ENCODE measurements at places on chromosomes 12 and 14.
A peak's percentile ranks its signal among the peaks of the same experiment; 100 is the strongest.

GRCh38 chr14:42683707-42684106 is 1077.0 kb downstream of the LRFN5 start:
- no peak for DNase-seq

DNA sequence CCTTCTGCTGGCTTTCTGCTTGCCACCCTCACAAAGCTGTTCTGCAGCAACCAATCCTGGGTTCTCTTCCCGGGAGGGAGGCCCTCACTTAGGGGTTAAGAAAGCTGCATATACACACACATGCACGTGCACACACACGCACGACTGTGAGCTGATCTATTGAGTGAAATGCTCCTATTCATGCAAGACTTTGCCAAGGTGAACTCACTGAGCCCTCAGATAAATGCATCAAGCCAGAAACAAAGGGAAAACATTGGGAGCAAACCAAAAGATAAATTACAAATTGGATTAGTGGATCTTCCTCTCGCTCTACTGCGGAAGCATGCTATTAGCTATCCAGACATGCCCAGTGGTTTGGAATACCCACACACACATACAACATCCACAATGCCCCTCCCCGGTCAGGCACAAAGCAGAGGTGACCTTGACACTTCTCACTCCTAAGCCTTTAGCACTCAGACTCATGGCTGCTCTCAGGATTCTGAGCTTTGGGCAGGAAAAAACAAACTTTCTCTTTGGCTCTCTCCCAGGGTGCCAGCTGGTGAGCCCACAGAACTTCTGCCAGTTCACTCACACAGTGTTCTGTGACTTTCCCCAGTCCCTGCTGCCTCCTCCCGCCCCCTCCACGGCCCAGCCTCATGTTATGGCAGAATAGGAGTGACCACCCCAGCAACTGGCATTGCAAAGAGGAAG is 320.0 kb downstream of the DPF3 start:
- no peak for DNase-seq

DNA sequence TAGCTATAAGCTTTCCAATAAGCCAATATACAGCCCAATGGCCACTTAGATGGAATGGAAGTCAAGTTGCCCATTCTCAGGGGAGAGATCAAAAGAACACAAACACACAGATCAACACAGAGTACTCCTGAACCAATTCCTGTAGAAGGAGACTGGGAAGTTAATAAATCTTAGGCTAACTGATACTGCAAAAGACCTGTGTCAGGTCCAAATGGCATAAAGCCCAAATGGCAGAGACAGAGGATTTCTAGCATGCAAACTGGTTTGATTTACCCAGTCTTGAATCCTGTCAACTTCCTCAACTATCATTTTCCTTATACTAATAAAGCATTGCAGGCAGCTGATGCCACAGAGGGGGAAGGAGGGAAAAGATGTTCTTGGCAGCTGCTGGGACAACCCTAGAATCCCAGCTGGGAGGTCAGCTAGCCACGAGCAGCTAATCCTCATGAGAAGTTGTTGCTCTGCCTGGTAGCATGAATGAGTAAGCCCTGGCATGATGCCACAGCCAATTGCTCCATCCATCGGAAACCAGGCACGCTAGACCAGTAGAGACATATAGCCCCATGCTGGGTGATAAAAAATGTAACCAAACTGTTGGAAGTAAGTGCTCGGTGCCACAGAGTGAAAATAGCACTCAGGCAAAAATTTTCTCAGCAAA is 26.2 kb downstream of the ANG start:
- DNase-seq, result peak; percentile 75

- no peak for DNase-seq
These were observed 81.9 kb downstream of the PELI2 start for GRCh38 chr14:56199982-56200577.

DNA sequence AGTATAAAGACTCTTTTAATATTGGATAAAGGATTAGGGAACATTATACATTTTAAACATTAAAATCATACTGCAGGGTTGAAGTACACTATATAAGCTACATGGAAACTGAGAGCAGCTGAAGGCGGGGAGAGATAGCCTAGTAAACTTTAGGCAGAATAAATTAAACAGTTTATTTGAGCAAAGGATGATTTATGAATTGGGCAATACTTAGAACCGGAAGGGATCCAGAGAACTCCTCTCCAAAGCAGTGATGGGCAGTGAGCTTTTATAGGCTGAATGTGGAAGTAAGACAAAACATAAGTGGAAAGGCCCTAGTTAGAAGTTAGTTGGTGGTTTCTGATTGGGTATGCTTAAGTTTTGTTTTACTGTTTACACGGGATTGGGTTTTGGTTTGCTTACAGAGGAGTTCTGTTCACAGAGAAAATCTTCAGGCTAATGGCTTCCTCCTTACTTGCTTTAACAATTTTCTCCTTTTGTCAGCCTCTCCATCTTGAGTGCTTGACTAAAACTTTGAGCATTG is 18.9 kb downstream of the LEMD3 start:
- DNase-seq, result no peak

GRCh38 chr12:19161216-19161615 is 31.7 kb downstream of the PLEKHA5 start:
- DNase-seq, result no peak

DNA sequence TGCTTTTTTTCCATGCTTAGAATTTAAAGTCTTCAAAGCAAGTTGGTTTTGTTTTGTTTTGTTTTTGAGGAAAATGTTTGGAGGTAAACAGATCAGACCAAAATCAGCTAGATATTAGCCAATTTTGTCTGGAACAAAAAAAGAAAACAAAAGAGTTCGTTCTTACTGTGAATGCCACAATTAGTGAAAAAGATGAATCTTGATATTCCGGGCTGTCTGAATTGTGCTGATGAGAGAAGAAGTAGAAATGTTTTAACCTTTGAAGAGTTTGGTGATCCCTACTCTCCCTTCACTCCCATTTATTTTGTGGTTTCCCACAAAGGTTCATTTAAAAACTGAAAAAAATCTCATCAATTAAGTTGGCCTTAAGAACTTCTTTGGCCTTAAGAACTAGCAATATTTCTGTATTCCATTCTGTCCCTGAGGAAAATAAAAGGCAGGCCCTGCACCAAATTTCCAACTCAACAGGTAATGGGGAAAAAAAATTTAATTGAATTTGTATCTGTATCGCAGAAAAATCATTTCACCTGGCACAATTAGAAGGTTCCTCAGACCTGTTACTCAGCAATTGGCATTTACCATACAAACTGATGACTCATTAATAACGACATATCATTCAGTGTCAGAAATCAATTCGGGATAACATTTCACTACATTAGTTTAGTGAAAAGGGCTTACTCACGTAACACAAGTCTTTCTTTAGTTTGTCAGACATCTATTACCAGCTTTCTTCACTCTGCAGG is 562 bp upstream of the GLIPR1L2 start:
- DNase-seq, result no peak

DNA sequence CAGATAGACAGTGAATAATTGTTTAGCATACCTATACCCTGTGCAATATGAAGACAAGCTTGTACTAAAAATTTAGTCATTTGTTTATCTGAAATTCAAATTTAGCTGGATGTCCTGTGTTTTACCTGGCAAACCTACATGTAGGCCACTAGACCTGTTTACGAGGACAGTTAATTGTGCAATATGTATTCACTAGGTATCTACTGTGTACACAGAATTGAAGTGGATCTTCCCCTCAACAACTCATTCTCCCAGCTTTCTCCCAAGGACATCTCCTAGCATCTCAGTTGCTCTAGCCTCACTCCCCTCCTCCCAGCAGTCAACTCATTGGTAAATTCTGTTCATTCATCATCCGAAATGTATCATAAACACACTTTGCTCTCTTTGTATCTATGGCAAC is 25.3 kb downstream of the AK7 start:
- no peak for DNase-seq

GRCh38 chr12:71191509-71192196 is 33.9 kb upstream of the TSPAN8 start:
- DNase-seq, result no peak

- DNase-seq, result no peak
These were observed 202.3 kb upstream of the SLC16A7 start for GRCh38 chr12:59393506-59393905.

GRCh38 chr14:44995770-44996294 is 33.8 kb downstream of the TOGARAM1 start:
- DNase-seq, result no peak

GRCh38 chr14:101195309-101195901 is 291.9 kb upstream of the RTL1 start:
- DNase-seq, result no peak

GRCh38 chr14:90039253-90040010 is 22.4 kb upstream of the KCNK13 start:
- DNase-seq, result no peak

GRCh38 chr12:43370263-43370662 is 181.7 kb downstream of the ADAMTS20 start:
- no peak for DNase-seq

DNA sequence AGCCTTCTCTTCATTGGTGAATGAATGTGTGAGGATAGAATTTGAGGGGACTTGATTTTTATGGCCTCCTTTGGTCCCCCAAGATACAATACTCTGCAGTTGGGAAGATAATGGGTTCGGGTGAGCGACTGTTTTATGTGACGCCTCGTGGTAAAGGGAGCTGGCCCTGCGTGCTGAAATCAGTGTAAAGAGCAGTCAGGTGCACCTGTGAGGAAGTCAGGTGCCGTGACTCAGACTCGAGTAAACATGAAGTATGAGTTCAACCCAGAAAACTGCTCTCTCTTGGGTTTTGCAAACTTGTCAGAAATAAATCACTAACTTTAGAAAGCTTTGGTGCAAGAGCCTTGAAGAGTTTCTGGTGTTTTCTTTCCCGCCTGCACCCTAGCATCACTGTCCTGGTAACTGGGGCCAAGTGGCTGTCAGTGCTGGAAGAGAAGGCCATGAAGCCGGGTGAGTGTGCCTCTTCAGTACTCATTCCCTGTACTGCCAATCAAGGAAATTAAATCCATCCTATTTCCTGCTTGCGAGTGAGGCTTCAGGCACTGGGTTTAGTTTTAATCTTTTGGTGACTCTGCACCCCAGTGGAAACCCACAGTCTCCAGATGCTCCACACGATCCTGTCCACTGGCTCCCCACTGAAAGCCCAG is 59.2 kb downstream of the AACS start:
- DNase-seq, result no peak

DNA sequence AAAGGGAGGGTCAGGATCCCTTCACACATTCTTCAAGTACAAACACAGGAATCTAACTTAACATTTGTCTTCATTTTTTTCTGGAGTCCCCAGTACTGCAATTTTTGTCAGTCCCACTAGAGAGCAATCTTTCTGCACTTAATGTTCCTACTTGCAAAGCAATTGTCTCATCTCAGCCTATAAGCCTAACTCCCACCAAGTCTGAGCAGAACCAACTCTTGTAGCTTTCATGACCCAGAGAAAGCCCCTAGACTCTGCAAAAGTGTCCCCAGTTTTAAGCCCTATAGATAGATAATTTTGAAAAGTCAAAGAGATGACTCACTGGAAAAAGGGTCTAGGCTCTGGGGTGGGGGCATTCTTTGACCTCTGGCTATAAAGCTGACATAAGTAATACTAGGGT is 1.8 kb upstream of the ZBTB39 start:
- no peak for DNase-seq

DNA sequence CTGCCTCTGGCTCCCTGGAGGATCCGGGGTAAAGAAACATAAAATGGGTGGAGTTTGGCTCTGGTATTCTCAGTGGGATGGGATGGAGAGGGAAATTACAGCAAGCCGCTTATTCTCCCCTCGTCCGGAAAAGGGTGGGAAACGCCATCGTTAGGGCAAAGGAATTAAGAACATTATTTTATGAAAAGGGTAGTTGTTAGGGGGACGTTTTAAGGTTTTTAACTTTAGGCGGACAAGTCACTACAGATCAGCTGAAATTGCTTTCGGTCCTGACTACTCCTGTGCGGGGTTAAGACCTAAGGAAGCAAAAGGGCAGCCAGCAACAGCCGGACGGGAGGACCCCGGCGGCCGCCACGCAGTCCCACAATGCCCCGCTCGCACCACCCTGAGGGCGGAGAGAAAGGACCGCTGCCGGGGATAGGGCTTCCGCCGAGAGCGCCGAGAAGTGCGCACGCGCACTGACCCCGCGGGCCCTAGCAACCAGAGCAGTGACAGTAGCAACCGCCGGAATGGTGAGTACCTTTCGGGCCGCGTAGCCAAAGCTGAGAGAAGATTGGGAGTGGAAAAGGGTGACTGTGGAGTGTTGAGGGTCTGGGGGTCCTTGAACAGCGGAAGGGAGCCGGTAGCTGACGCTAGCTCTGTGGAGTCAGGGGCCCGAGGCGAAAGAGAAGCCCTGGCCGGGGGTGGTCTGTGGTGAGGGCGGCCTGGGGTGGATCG is at the start of gene DNAL1:
Gene DNAL1, plus strand, starts transcription at position 456 of the 717 bp plus-strand sequence. Its CDS starts 54 bp downstream, at position 510.
- peak; percentile 93 for DNase-seq

GRCh38 chr12:53063708-53064612 is 14.1 kb downstream of the TNS2 start:
- no peak for DNase-seq

DNA sequence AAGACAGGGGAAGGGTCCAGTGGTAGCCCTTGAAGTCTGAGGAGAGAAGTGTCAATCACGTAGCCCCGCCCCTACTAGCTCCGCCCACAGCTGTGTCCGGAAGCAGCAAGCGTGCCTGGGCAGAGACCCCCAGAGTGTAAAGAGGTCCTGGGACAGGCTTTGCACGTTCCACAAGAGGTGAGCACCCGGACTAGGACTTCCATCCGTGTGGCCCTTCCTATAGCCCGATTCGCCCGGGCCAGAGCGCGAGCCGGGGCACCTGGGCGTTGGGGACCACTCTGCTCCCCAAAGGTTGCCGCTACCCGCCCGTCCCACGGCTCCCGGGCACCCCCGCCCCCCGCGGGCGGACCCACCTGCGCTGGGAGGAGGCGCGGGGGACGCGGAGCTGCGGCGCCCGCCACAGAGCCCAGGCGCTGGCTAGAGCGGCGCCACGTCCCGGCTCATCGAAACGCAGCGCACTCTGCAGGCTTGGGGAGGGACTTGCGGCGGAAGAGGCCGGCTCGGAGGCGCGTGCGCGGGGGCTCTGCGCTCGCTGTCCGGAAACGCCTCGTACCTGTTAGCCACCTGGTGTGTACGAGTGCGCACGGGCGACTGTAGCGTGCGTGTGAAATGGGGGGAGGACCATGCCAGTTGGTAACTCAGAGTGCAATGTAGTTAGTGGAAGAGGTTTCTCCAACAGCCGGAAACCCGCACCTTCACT is at the start of gene RABGGTA:
Gene RABGGTA, minus strand, starts transcription at position 464 of the 700 bp plus-strand sequence. CDS start 482 bp downstream, outside the sequence.
- DNase-seq, result peak; percentile 96

DNA sequence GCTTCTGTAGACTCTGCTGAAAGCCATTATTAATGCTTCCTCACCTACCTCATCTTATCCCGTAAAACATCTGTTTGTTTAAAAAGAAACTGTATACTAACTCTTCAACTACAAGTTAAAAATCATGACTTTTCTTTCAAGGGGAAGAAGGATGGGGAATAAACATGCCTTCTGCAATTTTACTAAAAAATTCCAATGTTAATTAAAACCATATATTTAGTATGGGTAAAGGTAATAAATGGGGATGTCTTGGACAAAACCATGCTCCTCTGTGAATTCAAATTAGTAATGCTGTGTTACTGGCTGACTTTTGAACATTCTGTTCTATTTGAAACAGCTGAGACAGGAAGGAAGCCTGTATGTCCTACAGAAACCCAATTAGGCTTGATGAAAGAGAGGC is 311.1 kb upstream of the DIO2 start:
- DNase-seq, result no peak

DNA sequence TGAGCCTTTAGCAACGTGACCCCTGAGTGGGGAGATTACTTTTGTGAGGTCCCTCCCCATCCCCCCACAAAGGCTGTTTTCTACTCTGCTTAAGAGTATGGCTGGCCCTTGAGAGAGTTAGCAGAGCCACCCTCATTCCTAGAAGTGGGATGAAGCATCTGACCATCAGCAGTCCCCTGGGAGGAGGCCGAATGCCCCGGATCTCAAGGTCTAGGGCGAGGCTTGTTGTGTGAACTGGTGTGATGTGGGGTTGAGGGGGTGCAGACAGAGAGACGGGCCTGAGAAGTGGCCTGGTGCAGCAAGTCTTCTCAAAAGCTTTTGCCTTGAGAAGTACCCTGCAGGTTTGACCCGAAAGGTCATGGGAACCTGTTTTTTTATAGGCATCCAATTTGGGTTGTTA is 153.0 kb upstream of the FKBP4 start:
- no peak for DNase-seq
